Cardiac septum (tissue), 1 donor: ENCODE measurements at places on chromosomes 1 and 21.

GRCh38 chr1:198637916-198638437 lies 863 bp upstream of the PTPRC start:
- no peak for DNase-seq

DNA sequence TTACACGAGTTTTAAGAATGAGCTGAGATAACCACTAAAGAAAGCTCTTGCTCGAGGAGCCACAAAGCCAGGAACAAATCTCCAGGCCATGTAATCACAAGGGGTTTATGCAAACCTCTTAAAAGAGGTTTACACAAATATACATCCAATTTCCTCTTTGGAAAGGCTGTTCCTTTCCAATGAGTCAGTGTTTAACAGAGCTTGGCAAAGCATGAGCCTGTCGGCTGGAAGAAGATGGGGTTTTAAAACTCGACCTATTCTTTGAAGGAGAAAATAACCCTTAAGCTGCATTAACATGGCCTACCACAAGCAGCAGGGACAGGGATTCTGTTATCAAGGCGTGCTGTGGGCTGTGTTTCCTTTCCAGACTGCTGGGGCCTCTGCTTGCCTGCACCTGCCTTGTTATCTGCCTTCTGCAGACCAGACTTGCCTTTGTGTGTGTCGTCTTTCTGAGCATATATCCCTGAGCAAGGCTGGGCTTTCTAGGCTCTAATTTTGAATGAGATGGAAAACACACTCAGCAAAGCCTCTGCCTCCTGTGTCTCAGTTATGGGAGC lies 40.6 kb upstream of the CYP2J2 start:
- no peak for DNase-seq

DNA sequence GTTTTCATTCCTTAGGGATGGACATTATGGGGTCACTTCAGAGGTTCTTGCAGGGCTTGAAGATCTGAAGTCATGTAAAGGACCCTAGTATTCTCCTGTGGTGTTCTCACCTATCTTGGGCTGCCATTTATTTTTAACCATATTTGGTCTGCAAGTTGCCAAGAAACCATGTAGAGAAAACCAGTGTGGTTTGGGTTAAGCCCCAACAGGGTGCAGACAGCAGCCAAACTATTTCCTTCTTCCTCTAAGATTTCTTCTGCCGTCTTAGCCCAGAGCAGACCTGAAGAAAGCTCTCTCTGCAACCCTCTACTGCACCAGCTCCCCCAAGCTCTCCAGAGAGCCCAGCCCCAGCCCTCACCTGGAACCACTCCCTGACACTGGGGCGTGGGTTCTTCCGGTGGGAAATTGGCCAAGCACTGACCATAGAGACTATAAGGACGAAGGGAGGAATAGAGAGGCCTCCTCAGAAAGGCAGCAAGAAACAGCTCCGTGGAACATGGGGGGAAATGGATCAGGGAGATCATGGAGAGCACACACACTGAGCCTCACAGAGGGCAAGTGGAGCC lies 136.6 kb downstream of the SYF2 start:
- no peak for DNase-seq

GRCh38 chr1:204108312-204109141 lies 35.6 kb downstream of the SOX13 start:
- DNase-seq: no peak

GRCh38 chr1:24632832-24633175 lies 10.3 kb upstream of the SRRM1 start:
- DNase-seq: no peak

DNA sequence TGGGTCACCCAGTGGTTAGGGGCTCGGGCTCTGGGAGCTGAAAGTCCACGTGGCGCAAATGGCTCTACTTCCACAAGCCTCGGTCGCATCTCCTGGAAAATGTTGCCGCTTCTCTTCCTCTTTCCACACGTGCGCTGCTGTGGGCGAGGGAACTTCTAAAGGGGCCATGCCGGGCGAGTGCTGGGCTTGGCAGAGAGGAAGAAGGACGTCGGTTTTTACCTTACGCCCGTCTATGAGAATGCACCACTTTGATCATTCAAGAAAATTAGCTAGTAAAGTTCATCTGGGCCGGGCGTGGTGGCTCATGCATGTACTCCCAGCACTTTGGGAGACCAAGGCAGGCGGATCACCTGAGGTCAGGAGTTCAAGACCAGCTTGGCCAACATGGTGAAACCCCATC lies 10.4 kb downstream of the SLC45A1 start:
- no peak for DNase-seq

GRCh38 chr1:228163007-228163753 lies 2.4 kb upstream of the IBA57 start:
- no peak for DNase-seq

DNA sequence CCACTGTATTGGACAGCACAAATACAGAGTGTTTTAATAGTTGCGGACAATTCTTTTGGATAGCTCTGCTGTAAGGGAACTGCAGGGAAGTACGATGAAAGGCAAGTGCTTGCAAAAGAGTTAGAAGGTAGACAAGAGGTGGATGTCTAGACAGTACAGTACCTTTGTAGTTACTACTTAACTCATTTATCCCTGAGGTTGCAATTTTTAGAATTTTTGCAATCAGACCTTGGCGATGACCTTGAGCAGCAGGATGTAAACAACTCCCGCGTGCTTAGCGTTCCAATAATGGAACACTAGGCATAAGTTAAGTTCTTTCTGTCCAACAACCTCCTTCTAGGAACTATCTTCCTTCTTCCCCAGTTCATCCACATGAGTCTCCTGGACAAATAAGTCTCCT lies 1.9 kb upstream of the SYT14 start:
- no peak for DNase-seq

DNA sequence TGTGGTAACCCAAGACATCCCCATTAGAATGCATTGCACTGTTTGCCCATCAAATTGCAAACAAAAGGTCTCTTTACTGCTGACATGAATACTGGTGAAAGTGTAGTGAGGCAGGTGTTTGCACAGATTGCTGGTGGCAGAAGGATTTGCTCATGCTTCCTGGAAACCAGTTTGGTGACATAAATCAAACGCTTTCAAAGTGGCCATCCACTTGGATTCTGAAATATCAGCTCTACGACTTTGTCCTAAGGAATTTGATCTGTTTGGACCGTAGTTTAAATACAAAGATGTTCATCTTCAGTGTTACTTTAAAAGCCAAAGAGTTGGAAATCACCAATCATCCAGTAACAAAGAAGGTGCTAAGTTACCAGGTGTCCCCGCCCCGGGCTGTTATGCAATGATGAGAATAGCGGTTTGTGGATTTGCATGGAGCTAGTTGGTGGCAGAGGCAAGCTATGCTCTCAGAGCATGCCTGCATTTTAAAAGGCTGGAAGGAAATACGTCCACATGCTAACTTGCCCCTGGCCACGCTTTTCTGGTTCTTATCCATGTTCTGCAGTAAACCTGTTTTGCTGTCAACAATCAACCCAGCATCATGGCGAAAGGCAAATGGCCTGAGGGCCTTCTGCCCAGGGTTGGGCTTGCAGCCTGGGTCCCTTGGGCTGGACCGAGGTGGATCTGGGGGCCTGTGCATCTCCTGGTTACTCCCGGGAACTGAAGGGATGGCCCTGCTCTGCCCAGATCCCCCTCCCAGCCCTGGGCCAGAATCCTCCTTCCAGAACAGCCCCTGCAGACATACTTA lies 49.2 kb downstream of the UMODL1 start:
- no peak for DNase-seq
